ENCODE measurements at places on chromosomes 16 and 17.

DNA sequence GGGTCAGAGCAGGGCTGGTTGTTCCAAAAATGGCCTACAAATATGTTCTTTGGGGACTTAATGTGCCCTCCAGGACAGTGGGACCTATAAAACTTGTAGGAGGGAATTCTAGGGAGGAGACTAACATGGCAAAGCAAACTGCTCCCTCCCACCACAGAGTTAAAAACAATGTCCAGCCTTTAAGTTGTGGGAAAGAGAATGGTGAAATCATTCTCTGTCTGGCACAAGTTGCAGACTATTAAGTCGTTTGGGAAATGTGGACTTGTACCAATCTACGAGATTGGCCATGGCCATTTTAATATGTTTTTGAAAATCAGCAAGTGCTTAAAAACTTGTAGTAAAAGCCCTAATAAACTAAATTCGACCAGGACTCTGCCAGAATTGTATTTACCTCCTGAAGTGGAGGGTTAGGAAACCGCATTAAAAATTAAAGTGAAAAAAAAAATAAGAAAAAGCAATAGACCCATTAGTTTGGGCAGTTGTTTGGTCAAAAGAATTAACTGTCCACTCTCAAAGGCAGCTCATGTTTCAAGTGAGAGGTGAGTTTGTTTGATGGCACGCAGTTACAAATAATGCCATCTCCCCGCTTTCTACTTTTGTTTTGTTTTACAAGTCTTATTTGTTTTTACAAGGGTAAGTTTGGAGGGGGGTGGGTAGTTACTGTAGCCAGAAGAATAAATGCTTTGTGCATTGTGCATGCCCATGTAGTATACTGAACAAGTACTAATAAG lies 32.4 kb downstream of the ANKFN1 start:
- DNase-seq, result no peak

GRCh38 chr16:85891776-85892166 lies 7.2 kb upstream of the IRF8 start:
- no peak for DNase-seq

DNA sequence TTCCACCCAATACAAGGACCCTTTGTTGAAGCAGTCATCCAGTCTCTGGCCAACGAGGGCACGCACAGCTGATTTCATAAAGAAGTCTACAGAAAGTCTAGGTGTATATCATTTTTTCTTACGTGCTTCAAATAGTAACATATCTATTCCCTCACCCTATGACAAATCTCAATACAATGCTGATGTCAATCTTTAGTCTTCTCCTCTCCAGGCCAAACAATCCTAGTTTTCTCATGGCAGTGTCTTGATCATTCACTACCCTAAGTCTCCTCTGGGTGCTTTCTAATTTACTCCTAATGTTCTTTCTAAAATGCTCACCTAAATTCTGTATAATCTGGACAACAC lies 92.6 kb downstream of the CACNG1 start:
- DNase-seq, result no peak

- DNase-seq, result no peak
Observed at GRCh38 chr17:1752425-1753262, 9.2 kb upstream of the SERPINF1 start.

GRCh38 chr16:58815181-58815888 lies 81.2 kb upstream of the GOT2 start:
- no peak for DNase-seq

DNA sequence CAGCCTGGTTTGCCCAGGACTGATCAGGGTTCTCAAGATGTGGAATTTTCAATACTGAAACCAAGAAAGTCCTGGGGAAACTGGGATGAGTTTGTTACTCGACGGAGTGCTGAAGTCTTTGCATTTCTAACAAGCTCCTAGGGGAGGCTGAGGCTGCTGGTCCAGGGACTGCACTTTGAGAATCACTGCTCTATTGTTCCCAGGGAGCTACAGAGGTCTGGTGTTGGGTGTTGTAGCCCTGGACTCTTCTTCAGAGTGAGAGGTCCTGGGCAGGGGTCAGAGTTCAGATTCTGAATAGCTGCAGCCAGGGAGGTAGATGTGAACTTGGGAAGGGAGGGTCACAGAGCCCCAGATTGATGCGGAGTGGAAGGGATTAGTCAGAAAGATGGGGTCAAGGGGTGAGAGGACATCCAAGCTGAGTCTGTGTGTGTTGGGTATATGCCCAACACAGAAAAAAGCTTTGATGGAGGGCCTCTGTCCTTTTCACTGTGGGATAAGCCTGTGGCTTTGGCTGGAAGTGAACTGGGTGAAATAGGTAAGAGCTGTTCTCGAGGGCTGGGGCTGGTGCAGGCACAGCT lies 14.1 kb downstream of the TMEM238L start:
- no peak for DNase-seq

GRCh38 chr16:19722269-19722952 lies 4.3 kb downstream of the IQCK start:
- DNase-seq, result no peak

DNA sequence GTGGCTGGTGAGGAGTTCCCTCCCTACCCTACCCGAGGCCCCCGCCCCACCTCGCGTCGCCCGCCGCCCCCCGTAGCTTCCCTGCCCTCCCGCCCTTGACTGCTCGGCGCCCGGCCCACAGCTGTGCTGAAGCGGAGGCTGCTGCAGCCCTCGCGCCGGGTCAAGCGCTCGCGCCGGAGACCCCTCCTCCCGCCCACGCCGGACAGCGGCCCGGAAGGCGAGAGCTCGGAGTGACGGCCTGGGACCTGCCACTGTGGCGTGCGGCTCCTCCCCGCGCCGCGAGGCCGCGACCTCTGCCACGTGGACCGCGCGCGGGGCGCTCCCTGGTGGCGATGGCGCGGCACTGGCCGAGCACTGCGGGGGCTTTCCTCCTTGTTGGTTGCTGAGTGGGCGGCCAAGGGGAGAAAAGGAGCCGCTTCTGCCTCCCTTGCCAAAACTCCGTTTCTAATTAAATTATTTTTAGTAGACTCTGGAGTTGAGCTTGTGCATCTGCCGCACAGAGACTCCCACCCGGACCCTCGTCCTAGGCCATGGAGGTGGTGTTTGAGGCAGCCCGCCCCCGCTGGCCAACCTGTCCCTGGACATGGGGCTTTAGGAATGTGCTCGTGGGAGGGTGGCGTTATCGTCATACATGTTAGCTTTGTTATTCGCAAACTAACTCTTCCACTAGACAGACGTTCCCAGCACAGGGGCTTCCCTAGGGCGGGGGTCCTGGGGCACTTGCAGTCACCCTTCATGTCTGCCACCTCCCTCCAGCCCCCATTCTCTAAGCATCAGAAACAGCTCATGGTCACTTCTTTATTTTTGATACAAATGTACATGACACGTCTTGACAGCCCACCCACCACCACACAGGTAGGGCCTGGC lies 4.4 kb downstream of the TP53I13 start:
- peak; percentile 30 for DNase-seq

GRCh38 chr16:31402687-31403086 lies 9.6 kb downstream of the ITGAD start:
- DNase-seq, result no peak

- no peak for DNase-seq
Observed at GRCh38 chr16:22642416-22643088, 131.9 kb downstream of the NPIPB5 start.

DNA sequence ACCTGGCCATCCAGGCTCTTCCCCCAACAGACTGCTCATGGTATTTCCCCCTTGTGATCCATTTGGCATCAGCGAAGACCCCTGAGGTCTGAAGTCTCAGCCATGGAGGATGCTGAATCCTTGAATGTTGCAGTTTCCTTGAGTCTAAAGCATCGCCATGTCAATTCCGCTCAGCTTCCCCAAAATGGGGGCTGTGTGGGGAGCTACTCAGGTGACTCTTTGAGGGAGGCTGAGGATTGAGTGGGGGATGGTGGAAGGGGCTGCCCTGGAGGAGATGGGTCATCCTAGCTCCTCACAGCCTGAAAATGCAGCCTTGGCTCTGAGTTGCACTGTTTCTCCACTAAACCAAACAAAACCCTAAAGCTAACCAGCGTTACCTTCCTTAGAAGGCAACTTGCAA lies 2.6 kb downstream of the C16orf78 start:
- no peak for DNase-seq

GRCh38 chr17:40218006-40218739 lies 931 bp upstream of the WIPF2 start:
- no peak for DNase-seq

- DNase-seq, result no peak
Observed at GRCh38 chr16:9929836-9930235, 252.4 kb downstream of the GRIN2A start.

DNA sequence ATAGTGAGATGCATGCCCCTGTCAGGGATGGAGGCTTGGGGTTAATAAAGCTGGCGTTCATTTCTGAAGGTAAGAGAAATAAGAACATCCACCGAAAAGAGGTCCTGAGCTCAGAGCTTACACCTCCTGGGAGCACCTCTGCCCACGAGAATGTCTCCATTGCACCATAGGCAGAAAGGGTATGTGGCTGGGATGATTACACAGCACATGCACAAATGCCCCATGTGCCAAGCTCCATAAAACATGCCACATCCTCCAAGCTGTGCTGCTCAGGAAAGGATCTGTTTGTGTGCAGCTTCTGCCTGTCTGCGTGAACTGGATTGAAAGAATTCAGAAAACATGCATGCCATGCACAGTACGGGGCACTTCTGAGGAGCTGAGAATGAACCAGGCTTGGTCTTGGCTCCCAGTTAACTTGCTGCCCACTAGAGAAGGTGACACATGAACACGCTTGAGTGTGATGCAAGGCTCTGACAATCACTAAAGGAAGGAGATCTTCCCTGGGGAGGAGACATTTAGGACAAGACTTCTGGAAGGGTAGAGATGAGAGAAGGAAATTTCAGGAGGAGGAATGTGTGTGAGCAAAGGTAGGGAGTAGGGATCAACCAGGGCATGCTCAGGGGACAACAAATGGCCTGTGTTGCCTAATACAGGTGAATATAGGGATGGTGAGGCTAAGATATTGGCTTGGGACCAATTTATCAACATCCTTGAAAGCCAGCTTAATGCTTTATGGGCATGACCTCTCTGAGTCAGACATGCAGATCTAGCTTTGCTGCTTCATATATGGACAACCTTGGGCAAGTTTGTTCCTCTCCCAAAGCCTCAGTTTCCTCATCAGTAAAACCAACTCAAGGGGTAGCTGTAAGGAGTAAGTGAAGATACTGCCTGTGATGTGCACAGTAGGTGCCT lies 32.0 kb upstream of the SMPD3 start:
- DNase-seq, result no peak

GRCh38 chr16:73732143-73732542 lies 564.5 kb upstream of the PSMD7 start:
- no peak for DNase-seq

- DNase-seq, result no peak
Observed at GRCh38 chr17:34840750-34841149, 120.5 kb downstream of the CCT6B start.

- DNase-seq, result no peak
Observed at GRCh38 chr17:22443061-22443460, 750.7 kb downstream of the KCNJ18 start.

DNA sequence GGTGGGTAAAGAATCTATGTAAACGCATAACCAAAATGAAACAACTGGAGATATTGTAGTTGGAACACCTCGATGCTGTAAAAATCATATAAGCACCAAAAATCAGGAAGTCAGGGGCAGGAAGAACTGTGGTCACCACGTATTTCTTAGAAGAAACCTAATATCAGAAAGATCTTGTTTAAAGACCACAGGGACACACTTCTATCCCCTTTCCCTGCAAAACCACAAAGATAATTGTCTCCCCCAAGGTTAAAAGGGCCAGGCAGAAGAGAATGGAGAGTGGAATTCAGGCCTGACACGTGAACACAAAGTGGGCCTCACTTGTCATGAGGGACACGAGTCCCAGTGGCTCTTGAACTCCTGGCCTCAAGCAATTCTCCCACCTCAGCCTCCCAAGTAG lies 68.1 kb downstream of the GSG1L start:
- no peak for DNase-seq

DNA sequence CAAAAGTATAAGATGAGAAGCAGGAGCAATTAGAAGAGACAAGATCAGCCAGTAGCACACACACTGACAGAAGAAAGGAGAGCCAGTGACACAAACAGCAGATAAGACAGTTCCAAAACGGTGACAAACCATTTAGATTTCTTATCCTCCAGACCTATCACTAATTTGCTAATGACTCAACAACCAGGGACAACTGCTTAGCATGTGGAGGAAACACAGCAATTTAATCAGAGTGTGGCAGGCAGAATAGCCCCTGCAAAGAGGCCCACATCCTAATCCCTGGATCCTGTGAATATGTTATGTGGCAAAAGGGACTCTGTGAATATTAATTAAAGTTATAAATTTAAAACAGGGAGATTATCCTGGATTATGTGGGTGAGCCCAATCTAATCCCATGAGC lies 81.1 kb downstream of the CACNG1 start:
- no peak for DNase-seq

GRCh38 chr16:84932681-84933080 lies 78.7 kb downstream of the ZDHHC7 start:
- no peak for DNase-seq

- DNase-seq, result no peak
Observed at GRCh38 chr17:77354670-77355455, 214.1 kb downstream of the SEC14L1 start.

DNA sequence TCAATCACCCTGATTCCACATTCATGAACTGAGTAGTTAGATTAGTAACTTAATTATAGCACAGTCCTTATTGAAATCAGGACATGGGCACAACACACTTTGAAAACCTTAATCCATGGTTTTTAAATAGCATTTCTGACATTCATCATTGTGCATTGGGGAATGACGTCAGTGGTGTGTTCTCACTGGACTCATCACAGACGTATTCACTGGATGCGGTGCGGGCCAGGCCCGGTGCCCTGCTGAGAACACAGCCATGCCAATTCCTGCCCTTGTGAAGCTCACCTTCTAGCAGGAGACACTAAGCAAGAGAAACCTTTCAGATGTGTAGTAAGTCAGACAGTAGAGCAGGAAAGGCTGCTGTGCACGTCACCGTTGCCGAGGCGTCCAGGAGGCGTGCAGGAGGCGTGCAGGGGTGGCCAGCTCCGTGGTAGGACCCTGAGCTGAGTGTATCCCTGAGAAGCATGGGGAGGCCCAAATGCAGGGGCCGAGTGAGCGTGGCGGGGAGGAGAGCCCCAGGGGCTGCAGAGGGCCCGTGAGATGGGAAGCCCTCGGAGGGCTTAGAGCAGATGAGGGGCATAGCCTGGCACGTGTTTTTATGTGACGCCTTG lies 12.9 kb downstream of the BANP start:
- no peak for DNase-seq

- DNase-seq, result no peak
Observed at GRCh38 chr16:63890081-63890480, 1231.8 kb downstream of the CDH11 start.

DNA sequence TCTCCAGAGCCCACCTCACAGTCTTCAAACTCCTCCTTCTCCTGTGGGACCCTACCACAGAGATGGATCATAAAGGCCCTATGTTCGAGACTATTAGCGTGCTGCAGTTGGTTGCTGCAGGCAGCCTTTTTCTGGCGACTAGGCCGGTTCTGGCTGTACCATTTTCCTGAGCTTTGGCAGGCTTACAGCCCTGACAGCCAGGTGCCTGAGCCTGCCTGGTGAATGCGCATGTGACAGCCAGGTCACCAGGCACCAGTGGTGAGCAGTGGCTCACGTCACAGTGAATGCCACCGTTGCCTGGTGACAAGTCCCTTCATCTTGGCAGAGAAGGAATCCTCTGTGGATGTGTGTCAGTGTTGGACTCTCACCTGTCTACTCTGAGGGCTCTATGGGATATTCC lies 978.8 kb downstream of the KCNJ18 start:
- DNase-seq, result no peak

Data from stimulated activated CD8-positive, alpha-beta memory T cell treated with anti-CD3 and anti-CD28 coated beads, Interleukin-12 subunit alpha, Interleukin-12 subunit beta, amount 100 ng/mL, for 1 hour (primary cell).